NCI-H345 (cell line): ENCODE measurements at places on chromosomes 1 and 21.
A peak's percentile ranks its signal among the peaks of the same experiment; 100 is the strongest.

DNA sequence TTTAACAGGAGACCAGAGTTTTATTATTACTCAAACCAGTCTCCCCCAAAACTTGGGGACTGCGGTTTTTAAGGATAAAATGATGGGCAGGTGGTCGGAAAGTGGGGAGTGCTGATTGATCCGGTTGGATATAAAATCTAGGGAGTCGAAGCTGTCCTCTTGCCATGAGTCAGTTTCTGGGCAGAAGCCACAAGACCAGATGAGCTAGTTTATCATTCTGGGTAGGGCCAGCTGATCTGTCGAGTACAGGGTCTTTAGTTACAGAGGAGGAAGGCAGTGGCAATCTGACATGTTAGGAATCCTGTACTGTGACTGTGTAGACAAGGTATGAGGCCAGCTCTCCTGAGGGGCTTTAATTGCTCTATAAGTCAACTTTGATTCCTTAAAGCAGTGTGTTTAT, 22.9 kb upstream of the FOXE3 start:
- DNase-seq, result no peak

- peak; percentile 24 for DNase-seq
These were observed 1164.4 kb upstream of the ADGRL4 start for GRCh38 chr1:80170811-80171485.

- no peak for DNase-seq
These were observed 493.6 kb upstream of the USP24 start for GRCh38 chr1:55708781-55709180.

- no peak for DNase-seq
These were observed 40.8 kb downstream of the PTPRC start for GRCh38 chr1:198679535-198680173.

GRCh38 chr1:87115317-87115890, 201.0 kb downstream of the HS2ST1 start:
- DNase-seq, result no peak

DNA sequence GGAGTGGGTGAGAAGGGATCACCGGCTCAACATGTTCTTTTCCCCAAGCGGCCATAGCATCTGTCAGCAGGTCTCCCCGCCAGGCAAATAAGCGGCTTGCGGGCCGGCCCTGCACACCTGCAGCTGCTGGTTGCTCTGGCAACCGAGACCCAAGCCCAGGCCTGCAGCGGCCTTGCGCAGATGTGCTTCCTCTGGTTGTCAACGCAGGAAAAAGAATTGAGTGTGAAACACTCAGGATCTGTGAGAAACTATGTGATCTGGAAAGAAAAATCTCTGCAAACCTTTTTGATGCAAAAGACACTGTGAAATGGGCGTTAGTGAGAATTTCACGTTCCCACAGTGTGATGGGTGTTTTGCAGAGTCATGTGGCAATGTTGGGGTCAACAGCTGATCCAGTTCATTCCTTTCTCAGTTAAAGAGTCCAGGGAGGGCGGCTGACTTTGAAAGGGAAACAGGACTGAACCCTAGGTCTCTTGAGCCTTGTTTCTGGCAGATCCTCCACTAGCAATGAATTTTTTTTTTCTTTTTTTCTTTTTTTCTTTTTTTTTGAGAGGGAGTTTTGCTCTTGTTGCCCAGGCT, 28.4 kb downstream of the TOMM20 start:
- DNase-seq, result no peak

DNA sequence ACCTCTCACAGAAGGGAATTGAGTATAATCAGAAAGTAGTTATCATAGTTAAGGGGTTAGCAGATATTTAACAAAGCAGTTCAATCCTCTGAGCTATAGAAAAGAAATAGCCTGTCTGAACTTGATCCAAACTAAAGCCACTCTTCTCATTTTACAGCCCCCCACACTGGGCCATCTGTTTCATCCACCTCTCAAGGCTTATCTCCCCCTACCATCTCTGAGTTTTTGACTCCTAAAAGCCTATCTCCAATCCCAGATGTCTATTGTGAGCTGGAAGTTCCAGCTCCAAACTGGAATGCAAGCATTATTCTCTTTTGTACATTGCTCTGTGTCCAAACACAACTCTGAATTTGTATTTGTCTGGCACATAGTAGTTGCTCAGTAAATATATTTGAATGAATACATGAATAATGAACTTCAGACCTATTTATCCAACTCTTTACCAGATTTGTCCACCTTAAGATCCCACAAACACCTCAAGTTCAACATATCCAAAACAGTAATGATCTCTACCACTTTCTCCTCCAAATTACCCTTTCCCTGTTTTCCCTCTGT, 98.1 kb downstream of the PLPP3 start:
- DNase-seq, result no peak

- DNase-seq, result no peak
These were observed 2.7 kb upstream of the PDE9A start for GRCh38 chr21:42650441-42651421.
